ENCODE measurements at places on chromosomes 11 and 22.
A peak's percentile ranks its signal among the peaks of the same experiment; 100 is the strongest.

DNA sequence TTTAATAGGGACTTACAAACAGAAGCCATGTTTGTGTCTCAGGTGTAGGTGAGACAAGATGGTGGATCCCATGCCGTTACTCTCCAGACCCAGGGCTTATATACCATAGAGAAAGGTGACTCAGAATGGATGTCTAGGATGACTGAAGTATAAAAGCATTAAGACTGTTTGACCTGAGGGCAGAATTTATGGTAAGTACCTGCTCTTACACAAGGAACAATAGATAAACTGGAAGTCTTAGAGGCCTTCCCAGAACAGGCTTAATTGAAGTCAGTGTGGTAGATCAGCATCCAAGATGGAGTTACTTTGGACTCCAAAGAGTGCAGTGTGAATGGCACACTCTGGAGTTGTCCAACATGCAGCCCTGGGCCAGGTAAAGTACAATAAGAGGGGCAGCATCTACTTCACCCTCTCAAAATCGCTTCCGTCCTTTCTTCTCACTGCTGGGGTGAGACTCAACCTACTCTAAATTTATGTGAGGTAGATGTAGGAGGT, 387.0 kb upstream of the DDI1 start:
- no peak for DNase-seq

GRCh38 chr22:25564979-25565677, 653 bp downstream of the GRK3 start:
- no peak for DNase-seq

- DNase-seq, result no peak
Measured at GRCh38 chr11:117691218-117691514, 105.8 kb downstream of the DSCAML1 start.

DNA sequence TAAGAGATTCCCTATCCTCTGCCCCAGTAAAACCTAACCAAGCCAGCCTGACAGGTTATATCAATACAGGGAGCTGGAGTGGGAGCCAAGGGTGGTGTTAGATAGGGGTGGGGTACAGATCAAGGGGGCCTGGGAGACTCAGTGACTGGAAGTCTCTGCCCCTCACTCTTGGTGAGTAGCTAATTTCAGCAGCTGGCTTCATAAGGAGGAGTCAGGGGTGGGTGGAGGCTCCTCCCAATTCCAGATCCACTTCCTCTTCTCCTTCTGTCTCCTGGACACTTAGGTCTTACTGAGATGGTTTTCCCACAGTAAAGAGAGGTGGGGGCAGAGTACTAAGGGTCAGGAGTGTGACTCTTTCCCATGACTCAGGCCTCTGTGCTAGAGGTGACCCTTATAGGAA, 1.1 kb upstream of the VSIG2 start:
- DNase-seq, result no peak

GRCh38 chr11:17552392-17553248, 5.6 kb downstream of the OTOG start:
- DNase-seq, result no peak

DNA sequence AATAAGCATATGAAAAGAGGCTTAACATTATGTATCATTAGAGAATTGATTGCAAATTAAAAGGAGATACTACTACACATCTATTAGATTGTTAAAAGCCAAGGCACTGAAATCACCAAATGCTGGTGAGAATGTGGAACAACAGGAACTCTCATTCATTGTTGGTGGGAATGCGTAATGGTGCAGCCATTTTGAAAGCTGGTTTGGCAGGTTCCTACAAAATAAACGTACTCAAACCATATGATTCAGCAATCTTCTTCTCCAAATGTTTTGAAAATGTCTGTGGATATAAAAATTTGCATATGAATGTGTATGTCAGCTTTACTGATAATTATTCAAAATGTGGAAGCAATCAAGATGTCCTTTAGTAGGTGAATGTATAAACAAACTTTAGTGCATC, 176.4 kb upstream of the PLET1 start:
- DNase-seq, result no peak

DNA sequence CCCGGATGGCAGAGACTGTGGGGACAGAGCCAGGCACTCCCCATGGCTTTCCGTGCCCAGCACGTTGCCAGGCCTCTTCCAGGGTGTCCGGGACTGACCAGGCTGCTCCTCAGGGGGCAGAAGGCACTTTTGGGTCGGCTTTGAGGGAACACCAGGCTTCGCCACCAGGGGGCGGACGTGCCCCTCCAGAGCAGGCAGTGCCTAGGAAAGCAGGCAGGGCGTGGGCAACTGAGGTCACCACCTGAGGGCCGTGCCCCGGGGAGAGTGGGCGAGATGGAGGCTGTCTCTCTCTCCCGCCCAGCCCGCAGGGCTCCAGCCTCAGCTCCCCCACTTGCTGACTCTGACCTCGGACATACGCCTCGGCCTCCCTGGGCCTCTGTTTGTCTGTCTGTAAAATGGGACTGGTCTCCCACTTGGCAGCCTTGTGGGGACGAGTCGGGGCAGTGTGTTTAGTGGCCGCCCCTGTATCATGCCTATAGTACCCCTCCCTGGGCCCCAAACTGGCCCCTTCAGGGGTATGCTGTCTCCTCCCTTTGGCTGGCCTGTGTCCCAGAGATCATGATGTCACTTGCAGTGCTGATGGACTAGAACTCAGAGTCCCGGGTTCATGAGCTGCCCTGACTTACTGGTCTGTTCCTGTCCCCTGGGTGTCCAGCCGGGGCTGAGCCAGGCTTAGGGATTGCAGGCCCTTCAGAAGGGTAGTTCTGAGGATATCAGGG, 4.4 kb upstream of the PRR5 start:
- peak; percentile 74 for DNase-seq

DNA sequence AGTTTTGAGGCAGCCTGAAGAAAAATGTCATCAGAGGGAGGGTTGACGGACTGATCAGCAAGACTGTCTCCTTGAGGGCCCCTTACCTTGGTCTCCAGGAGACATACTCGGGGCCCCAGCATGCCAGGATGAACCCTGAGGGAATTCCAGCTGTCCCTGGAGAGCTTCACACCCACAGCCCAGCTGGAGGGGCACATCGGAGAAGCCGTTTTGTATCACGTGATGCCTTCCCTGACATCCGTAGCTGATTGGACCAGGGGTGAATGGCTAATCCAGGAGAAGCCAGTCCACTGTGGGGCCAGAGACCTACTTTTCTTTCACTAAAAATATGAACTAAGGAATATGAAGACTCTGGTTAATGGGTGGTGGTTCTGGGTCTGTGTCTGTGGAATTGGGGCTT, 86.0 kb upstream of the TP53I11 start:
- no peak for DNase-seq

DNA sequence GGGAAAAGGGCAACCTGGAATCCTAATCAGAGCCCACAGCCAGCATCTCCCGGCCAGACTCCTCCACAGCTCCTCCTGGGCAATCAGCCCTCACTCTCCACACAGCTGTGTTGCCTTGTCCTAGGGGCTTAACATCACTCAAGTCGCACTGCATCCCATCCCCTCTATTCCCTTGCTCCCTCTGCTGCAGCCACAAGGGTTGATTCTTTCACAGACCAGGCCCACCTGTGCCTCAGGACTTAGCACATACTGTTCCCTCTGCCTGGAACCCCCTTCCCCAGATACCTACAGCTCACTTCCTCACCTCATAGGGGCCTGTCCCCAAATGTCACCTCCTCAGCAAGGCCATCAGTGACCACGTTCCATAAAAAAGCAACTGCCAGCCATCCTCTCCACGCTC, 18.4 kb downstream of the SPATA19 start:
- DNase-seq, result no peak

GRCh38 chr11:5596607-5597201, at the start of gene TRIM6:
TRIM6 (plus strand) TSS chr11:5596637; CDS start chr11:5596898, 261 bp downstream.
- DNase-seq, result no peak

DNA sequence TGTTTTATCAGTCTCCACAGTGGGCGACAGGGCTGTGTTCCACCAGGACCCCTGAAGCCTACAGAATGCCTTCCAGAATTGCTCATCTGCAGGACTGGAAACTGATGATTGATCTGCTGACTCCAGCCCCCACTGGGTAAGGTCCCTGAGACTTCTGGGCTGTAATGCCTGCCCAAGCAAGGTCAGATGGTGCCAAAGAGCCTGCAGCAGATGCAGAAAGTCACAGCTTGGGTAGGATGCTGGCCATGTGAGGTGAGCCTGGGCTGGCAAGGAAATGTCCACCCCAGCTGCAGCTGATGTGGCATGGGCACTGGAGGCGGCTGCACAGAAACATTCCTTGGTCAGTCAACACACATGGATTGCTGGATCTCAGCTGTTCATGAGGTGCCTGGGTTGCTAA, 30.9 kb downstream of the LRRC32 start:
- DNase-seq, result no peak

GRCh38 chr11:16745950-16746605, 7.6 kb downstream of the C11orf58 start:
- no peak for DNase-seq

DNA sequence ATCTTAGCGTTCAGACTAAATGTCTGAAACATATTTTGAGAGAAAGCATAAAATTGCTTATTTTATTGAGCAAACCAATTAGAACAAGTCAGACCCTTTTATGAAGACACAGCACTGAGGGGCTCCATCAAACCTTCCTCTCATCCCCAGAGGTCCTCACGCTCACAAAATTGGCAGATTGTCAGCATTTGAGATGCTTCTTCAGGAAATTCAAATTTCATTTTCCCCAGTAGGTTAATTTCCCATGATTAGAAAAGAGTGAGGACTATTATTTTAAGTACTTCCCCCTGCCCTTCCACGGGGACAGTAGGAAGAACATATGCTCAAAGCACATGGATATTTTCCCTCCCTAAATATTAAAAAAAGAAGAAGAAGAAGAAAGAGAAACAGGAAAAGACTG, 851.8 kb downstream of the BRD1 start:
- DNase-seq, result no peak

- DNase-seq, result no peak
Measured at GRCh38 chr22:41280065-41280464, 5.9 kb downstream of the RANGAP1 start.

GRCh38 chr11:76820184-76820566, 37.0 kb downstream of the TSKU start:
- DNase-seq, result no peak

- no peak for DNase-seq
Measured at GRCh38 chr22:46213052-46213451, 37.0 kb downstream of the CDPF1 start.

DNA sequence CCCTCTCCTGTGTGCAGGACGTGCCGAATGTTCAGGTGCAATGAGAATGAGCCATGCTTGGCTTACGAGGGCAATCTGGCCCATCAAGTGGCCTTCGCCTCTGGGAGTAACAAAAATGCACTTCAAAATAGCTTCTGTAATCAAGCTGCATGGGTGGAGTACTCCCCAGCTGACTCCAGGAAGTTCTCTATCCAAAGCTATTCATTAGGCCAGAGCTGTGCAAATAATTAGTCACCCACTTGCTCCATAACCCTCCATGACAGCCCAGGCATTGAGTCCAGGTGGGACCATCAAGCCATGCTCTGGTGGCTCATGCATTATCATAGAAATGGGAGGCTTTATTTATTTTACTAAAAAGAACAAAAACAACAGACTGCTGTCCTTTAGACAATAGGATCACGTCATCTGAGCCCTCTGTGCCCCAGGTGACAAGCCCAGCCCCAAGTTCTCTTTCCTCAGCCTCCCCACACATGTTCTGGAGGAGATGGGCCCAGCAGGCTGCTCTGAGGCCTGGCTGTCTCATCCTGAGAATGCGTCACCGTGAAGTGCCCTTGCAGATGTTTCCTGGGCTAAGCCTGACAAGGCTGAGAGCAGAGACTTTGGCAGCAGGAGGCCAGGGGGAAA, 244.7 kb downstream of the ETS1 start:
- DNase-seq, result peak; percentile 100

DNA sequence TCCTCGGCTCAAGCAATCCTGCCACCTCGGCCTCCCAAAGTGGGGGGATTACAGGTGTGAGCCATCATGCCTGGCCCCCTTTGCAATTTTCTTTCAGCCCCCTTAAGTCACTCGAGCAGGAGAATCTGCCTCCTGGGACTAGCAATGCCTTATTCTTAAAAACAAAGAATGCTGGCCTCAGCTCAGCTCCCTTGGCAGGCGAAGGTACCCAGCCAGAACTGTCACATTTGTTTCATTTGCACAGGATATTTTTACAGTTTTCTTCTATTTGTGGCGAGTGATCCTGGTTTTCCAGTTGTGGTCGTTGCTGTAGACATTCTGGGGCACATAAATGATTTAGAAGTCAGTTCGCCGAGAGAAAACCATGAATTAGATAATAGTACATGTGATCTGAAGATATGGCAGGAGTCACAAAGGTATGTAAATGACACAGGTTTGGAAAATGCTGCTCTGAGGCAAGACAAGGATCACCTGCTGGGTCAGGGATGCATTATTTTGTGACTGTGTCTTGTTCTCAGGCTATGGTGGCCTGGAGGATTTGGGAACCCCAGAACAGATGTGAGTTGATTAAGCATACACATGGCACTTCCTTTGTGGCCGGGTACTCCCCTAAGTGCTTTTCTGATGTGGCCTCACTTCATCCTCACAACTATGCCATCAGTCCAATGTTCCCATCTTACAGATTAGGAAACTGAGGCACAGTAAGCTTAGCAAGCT, 51.2 kb upstream of the SLC22A12 start:
- DNase-seq, result no peak

GRCh38 chr22:29103121-29103520, 30.3 kb downstream of the KREMEN1 start:
- DNase-seq, result no peak

- DNase-seq, result no peak
Measured at GRCh38 chr11:19939415-19939929, 220.8 kb downstream of the DBX1 start.

- DNase-seq, result no peak
Measured at GRCh38 chr11:40080434-40080833, 1379.0 kb downstream of the LRRC4C start.

- no peak for DNase-seq
Measured at GRCh38 chr22:37180531-37181231, 7.4 kb downstream of the C1QTNF6 start.

DNA sequence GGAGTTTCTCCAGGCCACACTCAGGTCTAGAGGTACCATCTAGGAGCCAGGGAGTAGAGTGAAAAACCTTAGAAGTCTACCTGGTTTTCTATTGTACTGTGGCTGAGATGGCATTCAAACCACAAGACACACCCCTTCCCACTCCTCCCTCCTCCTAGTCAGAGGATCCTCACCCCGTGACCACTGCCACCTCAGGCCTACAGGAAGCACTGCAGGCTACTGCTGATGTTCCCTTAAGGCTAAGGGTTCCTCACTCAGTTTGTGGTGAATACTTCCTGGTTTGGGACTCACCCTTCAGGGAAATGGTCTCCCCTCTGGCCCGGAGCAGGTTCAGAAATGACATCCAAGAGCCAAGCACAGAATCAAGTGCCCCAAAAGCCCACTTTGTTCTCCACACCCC, 1293.9 kb downstream of the JRKL start:
- peak; percentile 1 for DNase-seq

- no peak for DNase-seq
Measured at GRCh38 chr11:129911298-129911697, 15.9 kb upstream of the NFRKB start.

DNA sequence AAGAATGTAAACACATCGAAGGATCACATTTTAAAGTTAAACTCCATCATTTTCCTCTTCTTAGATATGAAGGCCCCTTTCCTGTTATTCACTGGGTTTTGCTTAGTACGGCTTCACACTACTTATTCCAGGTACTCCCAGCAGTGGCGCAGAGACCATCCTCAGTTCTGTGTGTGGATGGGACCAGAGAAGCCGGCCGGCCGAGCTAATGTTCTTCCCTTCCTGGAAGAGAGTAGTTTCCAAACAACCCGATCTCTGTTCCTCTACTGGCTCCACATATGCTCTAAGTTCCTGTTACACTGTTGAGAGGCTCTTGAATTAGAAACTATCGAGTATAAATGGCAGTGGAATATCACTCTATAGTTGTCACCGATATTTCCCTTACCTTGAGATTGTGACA, 684 bp upstream of the NFRKB start:
- DNase-seq, result peak; percentile 7

Measured in SHP77 (cell line).